ENCODE measurements at places on chromosomes 1 and 21.

- no peak for DNase-seq
Measured at GRCh38 chr21:33058957-33059356, 11.0 kb upstream of the OLIG1 start.

GRCh38 chr1:57294177-57294576 lies 129.7 kb downstream of the DAB1 start:
- no peak for DNase-seq

DNA sequence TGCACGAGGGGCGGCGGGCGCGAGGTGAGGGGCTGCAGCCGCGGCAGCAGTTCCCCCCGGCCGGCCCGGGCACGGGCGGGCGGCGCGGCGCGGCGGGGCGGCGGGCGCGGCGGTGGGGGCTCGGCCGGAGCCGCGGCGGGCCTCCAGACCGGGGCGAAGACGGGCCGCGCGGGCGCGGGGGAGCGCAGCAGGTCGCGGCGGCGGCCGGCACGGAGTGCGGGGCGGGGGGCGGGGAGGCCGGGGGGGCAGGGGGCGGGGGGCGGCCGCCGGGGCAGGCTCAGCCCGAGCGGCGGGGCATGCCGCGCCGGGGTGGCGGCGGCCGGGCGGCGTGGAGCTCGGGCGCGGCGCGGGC lies 311 bp downstream of the IRF2BP2 start:
- DNase-seq = no peak

DNA sequence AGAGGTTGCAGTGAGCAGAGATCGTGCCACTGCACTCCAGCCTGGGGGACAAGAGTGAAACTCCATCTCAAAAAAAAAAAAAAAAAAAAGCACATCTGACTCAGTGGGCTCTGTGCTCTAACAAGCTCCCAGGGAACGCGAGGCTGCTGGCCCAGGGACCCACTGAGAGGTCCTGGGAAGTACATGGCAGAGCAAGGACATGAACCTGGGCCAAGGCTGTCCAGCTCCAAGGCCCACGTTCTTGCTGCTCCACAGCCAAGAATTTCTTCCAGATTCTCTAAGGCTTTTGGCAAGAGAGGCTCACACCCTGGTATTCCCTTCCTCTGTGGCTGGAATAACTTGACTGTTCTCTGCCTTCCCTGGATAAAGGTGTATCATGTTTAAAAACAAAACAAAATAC lies 15.4 kb upstream of the AGTRAP start:
- no peak for DNase-seq

- peak; percentile 67 for DNase-seq
Measured at GRCh38 chr1:226763905-226764264, 24.8 kb upstream of the ITPKB start.

GRCh38 chr1:2326524-2326923 lies 64.8 kb downstream of the MORN1 start:
- DNase-seq = no peak

GRCh38 chr1:59357645-59358320 lies 60.9 kb downstream of the FGGY start:
- DNase-seq = no peak

- DNase-seq = no peak
Measured at GRCh38 chr1:118927427-118928187, 60.5 kb downstream of the TBX15 start.

DNA sequence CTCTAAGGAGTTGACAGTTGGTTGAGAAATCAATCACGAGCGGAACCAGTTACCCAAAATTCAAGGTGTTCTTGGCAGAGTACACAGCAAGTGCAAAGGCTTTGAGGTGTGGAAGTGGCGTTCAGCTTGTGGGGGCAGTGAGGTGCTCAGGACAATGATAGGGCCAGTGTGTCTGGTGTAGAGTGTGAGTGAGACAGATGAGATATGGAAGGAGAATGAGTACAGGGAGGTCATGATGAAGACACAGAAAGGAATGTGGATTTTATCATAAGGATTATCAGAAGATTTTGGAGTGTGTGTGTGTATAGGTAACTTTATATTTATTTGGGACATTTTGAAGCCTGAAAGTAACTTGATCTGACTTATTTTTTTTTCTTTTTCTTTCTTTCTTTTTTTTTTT lies 40.9 kb downstream of the IFI44 start:
- no peak for DNase-seq

DNA sequence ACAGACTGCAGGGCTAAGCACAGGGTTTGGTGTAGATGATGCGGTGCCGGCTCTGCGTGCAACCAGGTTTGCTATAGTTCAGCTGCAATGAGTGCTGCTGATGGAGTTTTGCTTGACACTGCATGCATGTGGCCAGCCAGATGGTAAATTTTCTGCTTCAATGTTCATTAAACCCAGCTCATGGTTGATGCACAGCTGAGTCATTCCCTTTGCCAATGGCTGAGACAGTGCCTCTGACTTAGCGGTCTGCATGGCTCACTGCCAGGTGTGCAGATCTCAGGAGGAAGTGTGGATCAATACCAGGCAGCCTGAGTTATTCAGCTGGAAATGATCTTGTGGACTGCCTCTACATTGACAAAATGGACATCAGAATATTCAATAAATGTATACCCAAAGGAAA lies 172.7 kb upstream of the ZP4 start:
- no peak for DNase-seq

DNA sequence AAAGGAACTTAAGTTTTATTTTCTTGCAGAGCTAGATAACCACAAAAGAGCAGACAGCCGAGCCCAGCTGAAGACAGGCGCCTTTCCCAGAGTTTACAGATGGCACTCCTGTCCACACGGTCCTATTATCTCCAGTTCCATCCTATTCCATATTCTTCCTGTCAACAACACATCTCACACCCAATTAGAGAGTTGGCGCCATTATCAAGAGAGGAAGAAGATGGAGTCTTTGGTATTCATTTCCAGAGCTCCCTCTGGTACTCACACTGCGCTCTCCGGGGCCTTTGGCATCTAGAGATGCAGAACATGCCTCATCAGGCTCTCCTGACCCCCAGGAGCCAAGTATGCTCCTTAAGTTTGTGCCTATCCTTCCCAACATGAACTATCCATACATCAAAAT lies 43.3 kb upstream of the SIPA1L2 start:
- no peak for DNase-seq

- no peak for DNase-seq
Measured at GRCh38 chr1:202081992-202082391, 40.7 kb upstream of the GPR37L1 start.

DNA sequence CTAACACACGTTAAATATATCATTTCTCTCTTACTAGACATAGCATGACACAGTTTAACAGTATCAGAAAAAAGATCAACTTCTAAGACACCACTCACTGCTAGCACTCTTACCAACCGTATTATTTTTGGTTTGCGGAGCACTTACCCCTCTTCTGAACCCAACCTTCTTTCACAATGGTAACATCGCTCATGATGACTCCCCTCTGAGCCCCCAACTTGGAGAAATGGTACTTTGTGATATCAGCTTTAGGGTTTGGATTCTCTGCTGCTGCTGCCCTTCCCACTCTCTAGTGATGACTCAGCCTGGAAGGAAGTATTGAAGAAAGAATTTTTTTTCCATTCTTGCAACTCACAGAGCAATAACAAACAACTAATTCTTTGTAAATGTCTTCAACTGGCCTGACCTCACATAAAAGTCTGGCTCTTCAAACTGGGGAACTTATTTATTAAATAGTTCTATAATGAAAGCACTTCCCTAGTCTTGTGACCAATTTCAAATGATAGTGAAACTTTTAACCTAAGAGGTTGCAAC lies 7.0 kb downstream of the AKT3 start:
- DNase-seq = no peak

GRCh38 chr1:30172299-30172694 lies 551.1 kb downstream of the MATN1 start:
- no peak for DNase-seq

- DNase-seq = no peak
Measured at GRCh38 chr1:150141452-150141851, 8.3 kb upstream of the PLEKHO1 start.

DNA sequence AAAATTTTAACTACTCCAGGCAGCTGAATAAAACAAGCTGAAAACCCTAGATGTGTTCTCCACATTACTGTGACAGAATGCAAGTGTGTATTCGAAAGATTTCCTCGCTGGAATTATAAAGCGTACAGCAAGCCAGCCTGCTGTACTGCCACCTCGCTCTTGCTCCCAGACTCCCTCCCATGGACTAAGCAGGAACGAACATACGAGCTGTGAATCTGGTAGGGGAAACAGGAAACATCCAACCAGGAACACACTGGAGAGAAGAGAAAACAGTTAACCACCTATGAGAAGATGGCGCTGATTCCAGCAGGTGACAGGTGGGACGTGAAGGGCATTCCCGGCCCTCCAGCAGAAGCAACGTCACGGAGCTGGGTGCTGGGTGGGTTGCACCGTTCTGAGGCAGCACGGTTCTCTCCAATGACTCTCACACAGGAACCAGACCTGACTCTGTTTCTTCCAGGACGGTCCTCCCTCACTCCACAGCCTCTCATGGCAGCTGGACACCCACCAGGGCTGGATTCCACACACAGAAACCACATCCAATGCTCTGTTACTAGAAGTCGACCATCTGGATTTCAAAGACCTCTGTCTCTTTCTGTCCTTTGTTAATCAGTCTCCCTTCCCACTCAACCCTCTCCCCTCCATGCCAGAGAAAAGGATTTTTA lies 219.2 kb downstream of the RERE start:
- no peak for DNase-seq

- DNase-seq = no peak
Measured at GRCh38 chr1:174134003-174134659, 25.2 kb upstream of the RABGAP1L start.

- DNase-seq = no peak
Measured at GRCh38 chr1:147238925-147239820, 3.3 kb upstream of the CHD1L start.

DNA sequence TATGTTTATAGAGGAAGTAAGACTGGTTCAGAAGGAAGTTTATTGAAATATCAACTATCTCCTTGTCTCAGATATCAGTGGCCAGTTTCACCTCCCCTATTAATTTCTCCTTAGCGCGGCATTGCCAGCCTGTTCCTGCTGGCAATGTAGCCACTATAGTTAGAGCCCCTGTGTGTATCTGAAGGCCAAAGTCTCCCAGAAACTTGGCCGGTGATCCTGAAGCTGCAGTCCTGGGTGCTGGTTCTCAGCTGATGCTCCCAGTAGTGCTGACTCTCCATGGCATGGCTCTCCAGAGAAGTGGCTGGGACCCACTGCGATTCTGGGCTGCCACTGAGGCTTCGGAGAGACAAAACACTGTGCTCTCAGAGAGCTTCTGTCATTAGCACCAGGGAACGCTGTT lies 59.9 kb downstream of the TNN start:
- DNase-seq = no peak

GRCh38 chr21:18550361-18550760 lies 146.8 kb upstream of the TMPRSS15 start:
- no peak for DNase-seq

- DNase-seq = no peak
Measured at GRCh38 chr1:164765557-164765956, 206.6 kb downstream of the PBX1 start.

- no peak for DNase-seq
Measured at GRCh38 chr1:25572708-25573590, 29.5 kb downstream of the LDLRAP1 start.

DNA sequence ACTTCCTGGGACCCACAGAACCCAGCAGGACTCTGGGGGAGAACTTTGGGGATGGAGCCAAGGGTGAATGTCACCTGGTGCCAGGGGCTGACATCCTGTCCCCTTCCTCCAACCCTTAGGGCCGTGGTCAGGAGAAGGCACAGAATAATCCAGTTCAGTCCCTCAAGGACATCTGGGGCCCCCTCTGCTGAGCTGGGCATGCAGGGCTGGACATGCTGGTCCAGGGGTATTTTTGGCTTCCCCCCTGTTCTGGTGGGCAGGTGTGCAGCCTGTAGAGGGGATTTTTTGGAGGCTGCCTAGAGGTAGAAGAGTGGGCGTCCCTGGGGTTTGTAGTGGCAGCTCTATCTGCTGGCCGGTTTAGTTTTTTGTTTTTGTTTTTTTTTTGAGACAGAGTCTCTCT lies 3.4 kb upstream of the CROCC start:
- no peak for DNase-seq

GRCh38 chr1:10918531-10918930 lies 93.9 kb upstream of the TARDBP start:
- no peak for DNase-seq

- no peak for DNase-seq
Measured at GRCh38 chr1:85290826-85291225, 14.4 kb upstream of the BCL10 start.

DNA sequence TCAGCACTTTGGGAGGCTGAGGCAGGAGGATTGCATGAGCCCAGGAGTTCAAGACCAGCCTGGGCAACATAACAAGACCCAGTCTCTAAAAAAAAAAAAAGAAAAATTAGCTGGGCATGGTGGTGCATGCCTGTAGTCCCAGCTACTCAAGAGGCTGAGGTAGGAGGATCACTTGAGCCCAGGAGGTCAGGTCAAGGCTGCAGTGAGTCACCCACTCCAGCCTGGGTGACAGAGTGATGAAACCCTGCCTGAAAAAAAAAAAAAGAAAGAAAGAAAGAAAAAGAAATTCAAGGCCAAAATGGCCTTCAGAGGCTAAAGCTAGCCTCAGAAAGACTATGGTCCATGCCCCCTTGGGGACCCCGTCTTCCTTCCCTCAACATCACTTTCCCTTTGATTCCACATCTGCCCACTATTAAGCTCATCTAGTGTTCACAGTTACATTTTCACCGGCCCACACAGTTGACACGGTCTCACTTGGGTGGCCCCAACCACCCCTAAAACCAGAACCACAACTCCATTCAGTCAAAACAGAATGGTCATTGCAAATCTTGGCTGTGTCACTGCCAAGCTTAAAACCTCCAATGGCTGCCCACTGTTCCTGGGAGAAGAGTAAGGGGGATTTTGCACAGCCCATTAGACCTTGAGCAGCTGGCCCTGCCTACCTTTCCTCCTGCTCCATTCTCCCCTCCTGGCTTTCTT lies 2.1 kb upstream of the CAPN8 start:
- no peak for DNase-seq

GRCh38 chr21:16838331-16838730 lies 674.5 kb upstream of the CXADR start:
- no peak for DNase-seq

- DNase-seq = peak; percentile 3
Measured at GRCh38 chr1:218837051-218837450, 336.6 kb upstream of the LYPLAL1 start.

DNA sequence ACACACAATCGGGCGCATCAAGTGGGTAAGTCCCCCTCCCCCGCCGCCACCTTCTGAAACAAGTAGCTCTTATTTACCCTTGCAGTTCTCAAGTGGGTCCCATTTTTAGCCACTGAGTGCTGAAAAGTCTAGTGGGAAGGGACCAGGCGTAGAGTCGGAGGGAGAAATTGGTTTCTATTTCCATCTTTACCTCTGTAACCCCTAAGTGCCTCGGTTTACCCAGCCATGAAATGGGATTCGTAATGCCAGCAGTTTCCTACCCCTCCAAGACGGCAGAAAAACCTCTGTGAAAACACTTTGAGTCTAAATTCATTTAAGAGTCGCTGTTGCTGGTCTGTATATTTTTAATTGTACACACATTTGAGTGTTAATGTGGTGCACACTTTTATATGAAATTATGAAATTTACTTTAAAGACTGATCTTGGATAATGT lies 928 bp downstream of the TLCD4 start:
- DNase-seq = no peak

DNA sequence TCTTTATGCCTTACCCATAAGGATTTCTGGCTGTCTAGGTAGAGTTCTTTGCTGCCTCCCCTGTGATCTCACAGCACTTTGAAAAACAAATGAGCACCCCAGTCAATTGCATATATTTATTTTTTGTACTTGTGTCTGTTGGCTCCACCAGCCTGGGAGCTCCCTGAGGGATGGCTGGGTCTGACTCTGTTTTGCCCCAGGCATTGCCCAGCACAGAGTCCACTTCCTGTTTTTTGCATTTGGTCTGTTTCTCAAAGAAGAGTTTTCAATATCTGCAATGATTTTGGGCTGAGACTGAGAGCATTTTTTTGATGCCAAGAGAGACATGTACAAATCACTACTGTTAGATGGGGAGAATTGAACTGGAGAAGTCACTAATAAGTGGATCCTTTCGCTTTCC lies 125.0 kb downstream of the FOXD2 start:
- no peak for DNase-seq

Measured in HFF-Myc (cell line).